ENCODE measurements at places on chromosomes 2 and 18. TPM values are rescaled to one million over a fixed set of nuclear protein-coding genes. Genes with fewer than 3 reads are reported as not detected.

DNA sequence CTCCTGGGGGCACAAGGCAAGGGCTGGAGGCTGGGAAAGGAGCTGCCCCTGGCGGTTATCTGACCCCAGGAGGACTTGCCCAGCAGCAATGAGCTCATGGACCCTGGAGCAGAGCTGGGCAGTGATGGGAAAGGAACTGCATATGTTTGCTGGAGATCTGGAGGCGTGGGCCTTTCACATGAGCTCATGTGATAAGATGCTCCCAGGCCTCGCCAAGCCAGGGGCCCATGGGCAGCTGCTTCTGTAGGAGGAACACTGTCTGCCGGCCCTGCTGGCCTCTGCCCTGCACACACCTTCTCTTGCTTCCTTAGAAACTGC, 9.0 kb upstream of the NPPC start:
- DNase-seq: no peak

DNA sequence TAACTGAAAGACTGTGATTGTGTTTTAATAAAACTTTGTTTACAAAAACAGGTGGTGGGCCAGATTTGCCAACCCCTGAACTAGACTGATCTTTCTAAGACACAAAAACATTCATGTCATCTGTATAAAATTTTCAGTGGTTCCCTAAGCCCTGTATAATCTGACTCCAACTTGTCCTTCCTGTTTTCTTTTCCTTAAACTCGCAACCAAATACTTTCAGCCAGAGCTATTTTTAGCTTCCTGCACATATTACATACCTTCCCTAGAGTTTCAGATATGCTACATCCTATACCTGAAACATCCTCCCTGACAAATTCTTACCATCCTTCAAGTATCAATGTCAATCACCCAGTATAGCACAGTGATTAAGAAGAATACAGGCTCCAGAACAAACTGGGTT, 4.8 kb downstream of the GCFC2 start:
- DNase-seq: no peak

DNA sequence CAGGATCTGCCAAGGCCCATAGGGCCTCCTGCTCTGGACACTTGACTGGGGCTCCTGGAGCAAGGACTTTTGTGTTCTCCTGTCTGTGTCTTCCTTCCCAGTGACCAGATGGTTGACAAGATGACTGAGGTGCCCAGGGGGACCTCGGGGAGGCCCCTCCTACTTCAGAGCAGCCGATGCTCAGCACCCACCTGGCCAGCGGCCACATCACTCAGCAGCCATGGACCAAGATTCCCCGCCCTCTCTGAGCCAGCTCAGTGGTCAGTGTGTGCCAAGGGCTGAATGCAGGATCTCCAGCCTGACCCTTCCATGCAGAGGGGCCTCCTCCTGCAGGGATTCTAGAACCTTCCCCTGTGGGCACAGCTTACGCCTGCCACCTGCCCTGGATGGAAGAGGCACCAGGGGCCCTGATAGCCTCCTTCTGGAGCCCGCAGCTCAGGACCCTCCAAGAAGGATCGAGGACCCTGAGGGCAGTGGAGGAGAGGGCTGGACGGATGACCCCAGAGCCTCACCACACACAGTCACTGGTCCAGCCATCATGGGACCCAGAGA, 87.4 kb upstream of the GPC1 start:
- DNase-seq: no peak

DNA sequence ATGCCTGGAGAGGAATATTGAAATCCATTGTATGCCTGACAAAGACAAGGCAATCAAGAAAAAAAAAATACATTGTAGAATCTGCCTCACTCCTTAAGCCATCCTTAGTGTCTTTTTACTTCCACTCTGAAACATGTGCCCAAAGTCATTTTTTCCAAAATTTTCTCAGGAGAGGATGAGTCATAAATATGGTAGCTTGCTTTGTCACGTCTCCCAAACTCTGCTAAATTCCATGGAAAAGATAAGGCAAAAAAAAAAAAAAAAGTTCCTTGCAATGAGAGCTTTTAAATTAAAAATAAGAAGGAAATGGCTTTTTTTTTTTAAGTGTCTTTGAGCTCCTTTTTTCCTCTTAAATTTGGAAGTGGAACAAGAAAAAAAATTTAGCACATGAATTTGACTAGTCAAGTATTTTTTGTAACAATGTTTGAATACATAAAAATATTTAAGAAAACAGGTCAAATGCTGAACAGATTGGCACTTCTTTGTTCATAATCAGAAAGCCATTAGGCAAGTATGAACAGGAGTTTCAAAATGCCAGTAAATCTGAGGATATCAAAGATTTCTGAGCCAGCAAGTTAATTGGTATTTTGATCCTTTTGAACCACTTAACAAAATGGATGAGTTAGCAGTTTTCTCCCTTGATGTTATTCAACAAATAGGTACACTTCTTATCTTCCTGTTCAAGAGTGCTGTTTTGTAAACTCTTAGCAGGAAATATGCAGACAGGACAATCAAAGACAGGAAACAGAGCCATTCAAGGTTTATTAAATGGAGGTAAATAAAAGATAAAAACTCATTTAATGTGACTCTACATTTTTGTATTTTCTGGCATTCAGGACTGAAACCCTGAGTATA, 247.3 kb upstream of the SP5 start:
- DNase-seq: no peak

GRCh38 chr2:85504778-85505261, 34.1 kb upstream of the MAT2A start:
- no peak for DNase-seq

DNA sequence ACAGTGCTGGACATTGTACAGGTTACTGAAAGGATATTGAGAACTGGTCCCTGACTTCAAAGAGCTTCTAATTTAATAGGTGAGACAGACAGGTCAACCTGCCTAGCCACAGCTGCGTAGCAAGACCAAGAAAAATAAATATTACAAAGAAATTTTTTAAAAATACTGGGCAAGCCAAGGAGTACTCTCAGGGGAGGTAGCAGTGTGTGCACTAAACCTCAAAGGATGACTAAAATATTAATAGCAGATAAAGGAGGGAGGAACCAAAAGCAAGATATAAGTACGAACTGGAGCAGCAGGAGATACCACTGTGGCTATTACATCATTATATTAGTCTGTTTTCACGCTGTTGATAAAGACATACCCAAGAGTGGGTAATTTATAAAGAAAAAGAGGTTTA, 14.9 kb downstream of the SCG2 start:
- DNase-seq: no peak

The PFN4 gene
- total RNA-seq: not detected

DNA sequence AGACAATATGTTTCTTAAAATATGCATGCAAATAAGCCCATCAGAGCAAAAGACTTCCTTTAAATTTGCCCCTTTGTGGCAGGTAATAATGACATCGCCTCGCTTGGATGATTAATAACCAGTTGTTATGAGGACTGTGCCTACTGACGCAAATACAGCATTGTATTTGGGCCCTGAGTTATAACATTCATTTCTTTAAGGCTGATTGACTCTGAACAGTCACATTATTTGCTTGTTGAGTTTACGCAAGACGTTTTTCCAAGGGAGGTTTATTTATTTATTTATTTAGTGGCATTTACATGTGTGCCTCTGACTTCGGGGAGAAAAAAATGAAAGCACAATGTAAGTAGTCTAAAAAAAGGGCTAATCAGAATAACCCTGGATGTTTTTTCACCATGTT, 88.3 kb downstream of the SLC8A1 start:
- DNase-seq: no peak

DNA sequence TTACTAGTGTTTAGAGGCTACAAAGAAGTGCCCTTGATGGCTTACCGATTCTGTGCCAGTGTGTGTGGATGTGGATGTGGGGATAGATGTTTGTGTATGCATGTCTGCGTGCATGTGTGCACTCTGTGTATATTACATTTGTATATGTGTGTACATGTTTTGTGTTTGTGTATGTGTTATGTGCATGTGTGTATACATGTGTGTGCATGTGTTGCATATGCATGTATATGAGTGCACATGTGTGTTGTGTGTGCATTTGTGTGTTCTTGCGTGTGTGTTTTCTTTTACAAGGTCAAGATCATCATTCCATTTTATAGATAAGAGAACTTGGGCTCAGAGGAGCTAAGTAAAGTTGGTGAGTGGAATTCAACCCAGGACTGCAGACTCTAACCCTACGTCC, 217.1 kb upstream of the PID1 start:
- DNase-seq: no peak

DNA sequence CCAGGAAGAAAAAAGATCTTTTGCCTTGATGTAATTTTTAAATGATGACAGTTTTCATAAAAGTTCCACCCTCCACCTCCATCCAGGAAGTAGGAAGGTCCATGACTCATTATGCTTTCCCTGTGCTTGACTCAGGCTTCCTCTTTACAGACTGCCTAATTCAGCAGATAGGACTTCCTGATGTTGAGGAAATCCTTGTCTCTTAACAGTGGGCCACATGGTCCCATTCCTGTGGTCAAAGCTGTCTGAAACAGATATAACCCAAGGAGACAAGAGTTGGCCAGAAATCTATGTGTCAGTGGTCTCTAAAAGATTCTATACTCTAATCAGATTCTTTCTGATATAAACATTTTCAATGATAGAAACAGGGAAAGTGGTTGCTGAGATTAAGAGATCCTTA, 119.1 kb downstream of the BAZ2B start:
- no peak for DNase-seq

DNA sequence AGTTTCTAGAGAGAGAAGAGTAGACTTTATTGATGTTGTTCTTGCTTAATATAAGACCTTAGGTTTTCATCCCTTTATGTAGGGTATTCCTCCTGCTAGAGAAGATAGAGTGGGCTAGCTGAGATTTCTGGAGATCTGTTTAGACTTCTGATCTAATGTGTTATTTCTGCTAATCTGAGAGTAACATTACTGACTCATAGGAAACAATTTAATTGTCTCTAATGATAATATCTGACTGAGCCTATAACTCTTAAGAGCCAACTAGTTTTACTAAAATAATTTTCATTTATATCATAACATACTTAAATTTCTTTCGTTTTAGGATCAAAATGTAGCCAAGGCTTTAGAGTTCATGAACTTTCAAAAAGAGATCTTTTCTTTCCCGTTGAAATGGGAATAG, 618.7 kb upstream of the ZEB2 start:
- DNase-seq: no peak

- no peak for DNase-seq
Measured at GRCh38 chr2:129923265-129924091, 56.0 kb upstream of the RAB6C start.

The SPATA3 gene
- total RNA-seq: 0.71 TPM

DNA sequence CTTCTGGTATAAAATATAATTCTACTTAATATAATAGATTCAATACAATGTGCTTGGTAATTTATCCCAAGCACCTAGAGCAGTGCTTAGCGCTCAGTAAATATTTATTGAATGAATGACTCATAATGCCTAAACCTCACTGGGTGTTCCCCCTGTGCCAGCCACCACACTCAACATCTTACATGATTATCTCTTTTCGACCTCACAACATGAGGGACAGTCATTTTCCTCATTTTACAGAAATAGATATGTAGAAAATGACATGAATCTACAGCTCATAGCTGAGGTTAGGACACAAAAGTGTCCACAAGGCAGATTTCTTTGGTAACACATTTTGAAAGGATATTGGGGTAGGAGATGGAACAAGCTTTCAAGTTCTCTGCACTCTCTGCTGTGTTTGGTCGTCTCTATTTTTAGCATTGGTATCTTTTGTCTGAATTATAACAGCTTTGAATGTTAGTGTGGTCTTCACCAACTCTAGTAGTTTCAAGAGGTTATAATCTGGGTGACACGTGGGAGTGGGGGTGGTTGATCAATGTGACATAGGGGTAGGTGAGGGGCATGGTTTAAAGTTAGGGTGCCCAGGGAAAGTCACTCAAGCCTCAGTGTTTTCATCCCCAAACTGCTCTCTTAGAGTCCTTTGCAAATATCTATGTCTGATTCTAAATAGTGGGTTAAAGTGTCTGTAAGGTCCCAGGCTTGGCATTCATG, 9.8 kb downstream of the MYOM1 start:
- no peak for DNase-seq

The CFAP210 gene
- total RNA-seq: not detected

GRCh38 chr2:111618226-111618977, 265.6 kb downstream of the ANAPC1 start:
- DNase-seq: no peak

GRCh38 chr2:101132202-101132601, 19.0 kb downstream of the TBC1D8 start:
- no peak for DNase-seq

The RAPH1 gene
- 1.7 TPM for total RNA-seq

DNA sequence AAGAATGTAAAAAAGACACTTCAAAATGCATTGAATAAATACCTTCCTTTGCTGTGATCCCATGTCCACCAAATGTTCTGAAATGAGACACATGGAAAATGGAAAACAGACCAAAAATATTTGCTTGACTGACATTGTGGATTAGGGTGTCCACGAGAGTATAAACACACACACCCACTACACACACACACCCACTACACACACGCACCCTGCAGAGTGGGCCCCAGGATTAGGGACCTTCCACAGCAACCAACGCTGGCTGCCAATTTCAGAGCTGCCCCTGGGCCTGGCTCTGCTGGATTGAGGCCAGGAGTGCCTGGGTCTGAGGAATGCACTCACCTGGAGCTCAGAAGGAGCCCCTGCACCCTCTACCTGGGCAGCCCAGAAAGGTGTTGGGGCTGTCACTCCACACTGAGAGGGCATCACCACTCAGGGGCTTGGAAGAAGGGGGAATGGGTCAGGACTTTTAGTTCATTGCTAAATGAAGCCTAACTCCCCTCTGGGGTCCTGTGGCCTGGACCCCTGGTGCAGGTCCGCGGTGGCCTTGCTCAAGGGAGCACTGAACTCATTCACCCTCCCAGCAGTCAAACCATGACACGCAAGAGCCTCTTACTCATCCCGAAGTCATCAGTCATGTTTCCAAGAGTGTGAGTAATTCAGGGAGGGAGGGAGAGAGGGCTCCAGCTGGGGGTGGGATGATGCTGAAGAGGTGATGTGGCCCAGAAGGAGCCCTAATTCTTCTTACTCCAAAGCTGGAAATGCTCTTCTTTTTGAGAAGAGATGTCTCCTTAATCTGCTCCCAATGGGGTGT, 50.2 kb upstream of the PLB1 start:
- DNase-seq: no peak

DNA sequence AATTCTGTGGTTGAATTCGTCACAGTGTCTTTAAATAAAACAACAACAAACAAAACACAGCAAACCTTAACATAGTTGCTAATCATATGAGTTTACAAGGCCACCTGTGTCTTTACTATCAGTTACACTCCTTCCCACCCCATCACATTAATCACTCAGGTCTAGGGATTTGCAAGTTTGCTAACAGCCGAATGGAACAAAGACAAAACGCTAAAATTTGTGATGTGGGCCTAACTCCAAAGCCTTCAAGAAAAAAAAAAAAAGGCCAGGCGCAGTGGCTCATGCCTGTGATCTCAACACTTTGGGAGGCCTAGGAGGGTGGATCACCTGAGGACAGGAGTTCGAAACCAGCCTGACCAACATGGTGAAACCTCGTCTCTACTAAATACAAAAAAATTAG, 566 bp upstream of the POLI start:
- DNase-seq: no peak

The KRTCAP3 gene
- 7.1 TPM for total RNA-seq

DNA sequence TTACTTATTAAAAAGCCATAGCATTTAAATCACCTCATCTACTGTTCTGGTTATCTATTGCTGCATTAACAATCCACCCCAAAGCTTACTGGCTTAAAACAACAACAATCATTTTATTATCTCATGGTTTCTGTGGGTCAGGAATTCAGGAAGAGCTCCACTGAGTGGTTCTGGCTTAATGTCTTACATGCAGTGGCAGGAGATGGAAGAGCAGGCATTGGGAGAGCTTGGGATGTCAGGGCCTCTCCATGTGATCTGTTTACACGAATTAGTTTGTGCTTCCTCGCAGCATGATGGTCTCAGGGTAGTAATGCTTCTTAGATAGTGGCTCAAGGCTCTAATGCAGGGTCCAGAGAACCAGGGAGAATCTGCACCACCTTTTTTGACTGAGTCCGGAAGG, 14.4 kb upstream of the REL start:
- no peak for DNase-seq
